ENCODE measurements at places on chromosomes 1 and 21.

- DNase-seq = peak; percentile 84
Observed at GRCh38 chr1:183244466-183244865, 58.4 kb downstream of the LAMC2 start.

DNA sequence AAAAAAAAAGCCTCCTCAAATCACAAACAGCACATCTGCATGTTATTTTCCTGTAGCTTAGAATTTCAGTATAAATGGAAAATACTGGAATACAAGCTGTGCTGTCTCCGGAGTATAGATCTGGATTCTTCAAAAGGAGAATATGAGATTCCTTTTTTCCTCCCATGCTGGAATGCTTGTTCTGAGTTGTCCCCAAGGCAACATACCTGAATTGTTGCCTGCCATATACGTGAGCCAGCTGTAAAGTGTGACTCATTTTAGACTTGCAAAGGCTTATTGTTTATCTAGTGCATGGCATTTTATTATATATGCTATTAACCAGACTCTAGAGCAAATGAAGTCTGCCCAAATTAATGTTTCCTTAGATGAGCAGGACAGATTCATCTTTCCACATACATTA lies 95.0 kb upstream of the C1orf105 start:
- DNase-seq = no peak

DNA sequence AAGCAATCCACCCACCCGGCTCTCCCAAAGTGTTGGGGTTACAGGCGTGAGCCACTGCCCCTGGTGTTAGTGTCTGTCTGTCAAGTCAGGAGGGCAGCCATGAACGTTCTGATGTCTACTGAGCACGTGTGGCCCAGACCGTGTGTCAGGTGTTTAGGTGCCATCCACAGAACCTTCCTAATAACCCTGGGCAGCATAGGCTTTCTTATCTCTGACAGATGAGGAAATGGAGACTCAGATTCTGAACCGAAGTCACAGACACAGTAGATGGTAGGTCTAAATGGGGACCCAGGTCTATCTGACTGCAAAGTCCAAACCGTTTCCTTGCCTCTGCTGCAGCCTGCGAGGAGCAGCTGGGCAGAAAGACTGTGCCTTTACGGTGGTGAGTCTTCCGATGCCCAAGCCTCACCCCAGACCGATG lies 622 bp upstream of the IL6R start:
- no peak for DNase-seq

DNA sequence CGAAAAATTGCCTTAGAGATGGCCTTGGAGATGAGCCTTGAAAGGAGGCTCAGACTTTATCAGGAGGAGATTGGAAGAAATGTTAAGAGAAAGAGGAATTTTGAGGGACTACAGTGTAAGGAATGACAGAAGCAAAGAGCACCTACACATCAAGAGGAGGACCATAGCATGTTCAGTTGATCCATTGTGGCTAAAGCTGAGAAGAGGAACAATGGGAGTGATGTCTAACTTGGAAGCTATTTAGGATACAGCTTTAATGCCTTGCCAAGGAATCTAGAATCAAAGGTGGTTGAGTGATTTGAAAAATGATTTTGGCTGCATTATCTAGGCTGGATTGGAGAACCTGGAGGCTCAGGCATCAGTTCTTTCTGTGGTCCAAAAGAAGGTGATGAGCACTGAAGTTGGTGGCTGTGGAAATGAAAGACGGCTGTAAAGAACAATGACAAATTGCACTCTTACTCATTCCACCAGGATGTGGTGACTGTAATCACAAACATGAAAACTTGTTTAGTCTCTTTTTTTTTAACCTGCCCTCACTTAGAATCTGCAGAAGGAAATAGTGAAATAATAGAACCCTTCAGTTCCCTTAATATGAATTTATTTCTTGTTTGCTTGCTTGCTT lies 11.3 kb downstream of the FAM20B start:
- no peak for DNase-seq

GRCh38 chr1:21630571-21631343 lies 38.4 kb downstream of the RAP1GAP start:
- no peak for DNase-seq

DNA sequence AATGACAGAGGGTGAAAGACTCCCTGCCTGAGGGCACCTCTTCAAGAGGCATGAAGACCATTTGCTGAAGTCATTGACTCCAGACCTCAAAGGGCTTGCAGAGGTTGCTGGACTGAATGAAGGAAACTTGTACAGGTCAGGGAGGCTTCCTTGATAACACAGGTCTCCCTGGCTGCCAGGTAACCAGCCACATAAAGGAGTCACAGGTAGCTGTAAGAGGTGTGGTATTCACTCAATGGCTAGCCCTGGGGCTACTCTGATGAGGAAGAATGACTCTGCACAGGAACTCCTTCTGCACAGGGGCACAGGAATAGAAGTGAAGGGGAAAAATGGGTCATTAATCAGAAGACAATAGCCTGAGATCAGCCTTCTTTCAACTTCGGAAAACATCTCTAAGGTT lies 187.5 kb downstream of the LMX1A start:
- DNase-seq = no peak

- DNase-seq = no peak
Observed at GRCh38 chr1:3928586-3928985, 28.5 kb upstream of the C1orf174 start.

- peak; percentile 86 for DNase-seq
Observed at GRCh38 chr1:70945676-70946075, 101.9 kb downstream of the PTGER3 start.

GRCh38 chr1:8374356-8374755 lies 56.4 kb downstream of the SLC45A1 start:
- no peak for DNase-seq

- DNase-seq = no peak
Observed at GRCh38 chr1:50521703-50522102, 98.5 kb upstream of the DMRTA2 start.

DNA sequence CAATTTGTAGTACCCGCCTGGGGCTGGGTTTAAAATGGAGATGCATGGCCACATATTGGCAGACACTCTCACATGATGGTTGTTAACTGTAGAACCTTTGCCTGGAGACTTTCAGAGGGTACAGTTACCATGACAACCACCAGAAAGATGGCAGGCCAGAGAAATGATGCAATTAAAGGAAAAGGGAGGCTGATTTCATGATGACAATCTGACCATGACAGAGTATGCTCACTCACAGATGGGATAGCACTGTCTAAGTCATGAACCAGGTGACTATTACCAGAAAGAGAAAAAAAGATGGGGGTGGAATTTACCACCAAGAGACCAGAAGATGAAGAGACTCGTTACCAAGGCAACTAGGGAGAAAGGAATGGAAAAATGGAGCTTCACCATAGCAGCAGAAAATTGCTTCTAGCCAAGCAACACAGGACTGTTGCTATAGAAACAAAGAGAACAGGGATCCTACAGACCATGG lies 3.5 kb upstream of the TRIT1 start:
- no peak for DNase-seq

- no peak for DNase-seq
Observed at GRCh38 chr1:115012006-115012405, 17.6 kb upstream of the TSHB start.

DNA sequence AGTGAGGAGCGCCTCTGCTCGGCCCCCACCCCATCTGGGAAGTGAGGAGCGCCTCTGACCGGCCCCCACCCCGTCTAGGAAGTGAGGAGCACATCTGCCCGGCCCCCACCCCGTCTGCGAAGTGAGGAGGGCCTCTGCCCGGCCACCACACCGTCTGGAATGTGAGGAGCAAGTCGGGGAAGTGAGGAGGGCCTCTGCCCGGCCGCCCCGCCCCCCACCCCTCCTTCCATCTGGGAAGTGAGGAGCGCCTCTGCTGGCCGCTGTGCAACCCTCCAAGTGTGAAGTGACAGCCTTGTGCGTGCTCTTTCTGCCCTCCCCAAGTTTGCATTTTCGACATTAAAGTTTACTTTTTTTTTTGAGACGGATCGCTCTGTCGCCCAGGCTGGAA lies 5.1 kb upstream of the ZZZ3 start:
- no peak for DNase-seq

DNA sequence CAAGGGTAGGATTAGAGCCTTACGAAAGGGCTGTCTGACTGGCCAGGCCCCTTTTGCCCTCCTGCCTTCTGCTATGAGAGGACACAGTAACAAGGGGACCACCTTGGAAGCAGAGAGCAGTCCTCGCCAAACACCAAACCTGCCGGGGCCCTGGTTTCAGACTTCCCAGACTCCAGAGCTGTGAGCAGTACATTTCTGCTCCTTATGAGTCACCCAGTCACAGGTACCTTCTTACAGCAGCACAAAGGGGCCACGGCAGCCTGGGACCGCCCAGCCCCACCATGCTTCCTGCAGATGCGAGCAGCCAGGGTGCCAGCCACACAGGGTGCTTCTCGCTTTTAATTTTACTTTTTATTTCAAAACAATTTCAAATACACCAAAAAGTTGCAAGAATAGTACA lies 17.2 kb upstream of the POFUT2 start:
- DNase-seq = no peak

DNA sequence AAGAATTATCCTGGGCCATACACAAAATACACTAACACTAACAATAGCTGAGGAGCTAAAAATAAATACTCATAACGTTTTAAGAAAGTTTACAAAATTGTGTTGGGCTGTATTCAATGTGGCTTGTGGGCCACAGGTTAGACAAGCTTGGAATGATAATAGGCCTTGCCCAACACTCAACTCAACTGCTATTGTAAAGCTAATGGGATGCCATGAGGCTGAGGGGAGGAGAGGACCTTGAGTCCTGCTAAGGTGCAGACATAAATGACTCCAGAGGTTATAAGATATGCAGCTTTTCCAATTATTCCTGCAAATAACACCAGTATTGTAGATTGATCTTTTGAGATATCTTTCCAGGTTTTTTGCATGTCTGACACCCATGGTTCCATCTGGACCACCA lies 97.0 kb downstream of the FCRL5 start:
- DNase-seq = no peak

DNA sequence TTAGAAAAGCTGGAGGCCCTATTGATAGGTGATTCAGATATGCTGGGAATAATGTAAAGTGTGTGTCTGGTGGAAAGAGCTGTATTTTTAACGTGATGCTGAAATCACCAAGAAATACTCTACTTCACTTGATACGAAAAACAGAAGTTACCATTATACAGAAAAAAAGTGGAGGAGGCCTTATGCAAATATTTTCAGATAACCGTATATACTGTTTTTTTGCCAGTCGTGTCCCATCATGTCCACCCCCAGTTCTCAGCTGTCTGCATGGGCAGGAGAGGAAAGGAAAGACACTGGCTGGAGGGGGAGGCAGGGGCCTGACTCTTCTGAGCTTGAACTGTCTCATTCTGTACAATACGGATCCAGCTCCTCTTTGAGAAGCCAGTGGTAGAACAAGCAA lies 51.1 kb downstream of the KCNJ6 start:
- no peak for DNase-seq

DNA sequence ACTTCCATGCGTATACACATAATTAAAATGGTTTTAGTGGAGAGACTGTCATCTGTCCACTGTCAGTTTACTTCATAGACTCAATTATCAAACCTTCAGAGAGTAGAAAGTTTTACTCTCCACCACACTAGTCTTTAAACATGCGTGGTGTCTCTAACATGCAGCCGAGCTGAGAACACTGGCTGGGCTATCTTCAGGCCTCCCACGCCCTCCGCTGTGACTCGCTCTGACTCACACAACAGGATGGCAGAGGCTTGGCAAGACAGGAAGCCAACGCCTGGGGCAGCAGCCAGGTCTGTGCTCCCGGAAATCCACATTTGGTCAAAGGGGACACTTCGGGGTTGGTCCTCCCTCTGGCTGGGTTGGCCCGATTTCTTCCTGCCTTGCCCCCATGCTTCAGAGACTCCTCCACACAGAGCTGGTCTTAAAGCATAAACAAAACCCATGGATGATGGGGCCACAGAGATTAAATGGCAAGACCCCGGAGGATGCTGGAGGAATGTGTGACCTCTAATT lies 22.7 kb upstream of the IFNGR2 start:
- no peak for DNase-seq

DNA sequence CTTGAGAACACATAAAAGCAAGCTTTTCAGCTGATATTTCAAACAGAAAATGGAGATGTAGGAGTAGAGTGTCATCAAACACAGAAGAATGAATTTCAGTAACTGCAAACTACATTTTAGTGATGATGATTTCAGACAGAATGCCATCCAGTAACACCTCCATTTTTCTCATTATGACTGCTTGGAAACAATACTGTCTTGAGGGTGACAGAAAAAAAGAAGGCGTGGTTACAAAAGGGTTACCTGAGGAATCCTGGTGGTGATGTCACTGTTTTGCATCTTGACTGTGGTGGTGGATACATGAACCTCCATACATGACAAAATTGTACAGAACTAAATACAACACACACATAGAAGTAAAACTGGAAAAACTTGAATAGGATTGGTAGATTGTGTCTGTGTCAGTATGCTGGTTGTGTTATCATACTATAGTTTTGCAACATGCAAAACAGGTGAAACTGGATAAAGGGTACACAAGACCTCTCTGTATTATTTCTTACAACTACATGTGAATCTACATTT lies 375.9 kb downstream of the PTBP2 start:
- no peak for DNase-seq

DNA sequence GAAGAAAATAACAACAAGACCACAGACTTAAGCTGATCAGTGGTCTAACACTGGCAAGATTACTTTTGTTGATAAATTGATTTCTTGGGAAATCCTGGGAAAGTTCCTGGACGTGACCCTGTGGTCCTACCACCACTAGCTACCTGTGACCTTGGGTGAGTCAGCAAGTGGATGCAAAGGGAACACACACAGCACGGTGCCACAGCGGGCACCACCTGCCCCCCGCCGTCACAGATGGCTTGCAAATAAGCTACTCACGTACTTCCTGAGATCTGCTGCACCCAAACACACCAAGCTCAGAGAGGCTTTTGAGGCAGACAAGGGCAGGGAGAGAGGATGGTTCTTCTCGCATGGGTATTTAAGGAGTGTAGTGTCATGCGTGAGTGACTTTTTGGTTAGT lies 12.7 kb downstream of the CFAP298 start:
- no peak for DNase-seq

DNA sequence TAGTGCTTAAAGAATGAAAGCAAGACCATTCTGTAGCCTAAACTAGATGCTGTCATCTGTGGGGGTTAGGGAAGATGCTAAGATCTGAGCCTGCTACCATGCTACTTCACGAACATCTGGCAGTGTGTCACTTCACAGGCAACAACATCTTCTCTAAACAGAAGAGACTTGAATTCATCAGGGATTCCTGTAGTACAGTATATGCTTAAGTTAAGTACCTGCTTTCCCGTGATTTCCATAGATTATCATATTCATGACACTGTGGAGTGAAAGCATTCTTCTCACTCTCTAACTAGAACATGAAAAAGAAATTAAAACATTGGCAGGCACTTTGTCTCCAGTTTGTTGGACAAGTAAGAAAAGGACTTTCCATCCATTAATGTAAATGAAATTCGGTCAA lies 390.9 kb downstream of the PTBP2 start:
- no peak for DNase-seq

- no peak for DNase-seq
Observed at GRCh38 chr1:27117733-27118439, 37.0 kb downstream of the SLC9A1 start.

- DNase-seq = no peak
Observed at GRCh38 chr1:9438431-9439073, 100.7 kb upstream of the SLC25A33 start.

DNA sequence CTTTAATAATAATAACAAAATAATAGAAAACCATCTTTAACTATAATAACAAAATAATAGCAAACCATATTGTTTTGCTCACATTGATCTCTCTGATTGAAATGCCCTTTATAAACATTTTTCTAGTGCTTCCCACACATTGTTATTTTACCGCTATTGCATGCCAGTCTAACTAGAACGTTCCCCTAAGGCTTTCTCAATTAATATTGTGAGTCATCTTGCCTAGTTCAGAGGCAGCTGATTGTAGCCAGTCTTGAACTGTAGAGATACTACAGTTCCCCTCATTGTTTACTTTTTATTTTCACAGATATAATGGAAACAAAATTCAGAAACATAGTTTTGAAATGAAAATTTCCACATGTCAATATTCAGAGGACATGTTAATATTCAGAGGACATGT lies 192.3 kb upstream of the ADGRL4 start:
- no peak for DNase-seq
